ENCODE measurements at places on chromosomes 12 and 14. TPM values are rescaled to one million over a fixed set of nuclear protein-coding genes. Genes with fewer than 3 reads are reported as not detected.

GARIN6 gene
- not detected for polyA plus RNA-seq

LRP1-AS gene
- polyA plus RNA-seq, result not detected

CLMN gene
- 19.7 TPM for polyA plus RNA-seq

KLHL33 gene
- 1.6 TPM for polyA plus RNA-seq

TGFB3 gene
- polyA plus RNA-seq, result 30.8 TPM

CLEC14A gene
- polyA plus RNA-seq, result 11.8 TPM

DPPA3 gene
- not detected for polyA plus RNA-seq

MIPOL1 gene
- 3.1 TPM for polyA plus RNA-seq

SERPINA9 gene
- not detected for polyA plus RNA-seq

KRT71 gene
- polyA plus RNA-seq, result not detected

SRRM4 gene
- polyA plus RNA-seq, result not detected

SMCO2 gene
- polyA plus RNA-seq, result not detected

DDX47 gene
- 32.3 TPM for polyA plus RNA-seq

TSHR gene
- 0.25 TPM for polyA plus RNA-seq

TAC3 gene
- polyA plus RNA-seq, result not detected

PITPNM2 gene
- 7.9 TPM for polyA plus RNA-seq

PWP1 gene
- 36.2 TPM for polyA plus RNA-seq

SDR9C7 gene
- polyA plus RNA-seq, result not detected

HOXC5 gene
- 0.18 TPM for polyA plus RNA-seq

PPP1R13B gene
- 12.6 TPM for polyA plus RNA-seq

GLIPR1L1 gene
- not detected for polyA plus RNA-seq

ADGRD1 gene
- polyA plus RNA-seq, result 10.3 TPM

RBM23 gene
- 20.1 TPM for polyA plus RNA-seq

SLC25A21 gene
- 0.54 TPM for polyA plus RNA-seq

ASCL1 gene
- not detected for polyA plus RNA-seq

SMCO3 gene
- polyA plus RNA-seq, result not detected

GPRC5D gene
- 0.15 TPM for polyA plus RNA-seq

MANSC4 gene
- not detected for polyA plus RNA-seq

KRT79 gene
- 6.1 TPM for polyA plus RNA-seq

CCDC38 gene
- polyA plus RNA-seq, result 0.03 TPM

LHX5 gene
- 0.10 TPM for polyA plus RNA-seq

PROX2 gene
- not detected for polyA plus RNA-seq

RASSF9 gene
- 0.63 TPM for polyA plus RNA-seq

GPR162 gene
- polyA plus RNA-seq, result 5.1 TPM

PTHLH gene
- 0.61 TPM for polyA plus RNA-seq
